ENCODE measurements at places on chromosomes 16 and 17.

DNA sequence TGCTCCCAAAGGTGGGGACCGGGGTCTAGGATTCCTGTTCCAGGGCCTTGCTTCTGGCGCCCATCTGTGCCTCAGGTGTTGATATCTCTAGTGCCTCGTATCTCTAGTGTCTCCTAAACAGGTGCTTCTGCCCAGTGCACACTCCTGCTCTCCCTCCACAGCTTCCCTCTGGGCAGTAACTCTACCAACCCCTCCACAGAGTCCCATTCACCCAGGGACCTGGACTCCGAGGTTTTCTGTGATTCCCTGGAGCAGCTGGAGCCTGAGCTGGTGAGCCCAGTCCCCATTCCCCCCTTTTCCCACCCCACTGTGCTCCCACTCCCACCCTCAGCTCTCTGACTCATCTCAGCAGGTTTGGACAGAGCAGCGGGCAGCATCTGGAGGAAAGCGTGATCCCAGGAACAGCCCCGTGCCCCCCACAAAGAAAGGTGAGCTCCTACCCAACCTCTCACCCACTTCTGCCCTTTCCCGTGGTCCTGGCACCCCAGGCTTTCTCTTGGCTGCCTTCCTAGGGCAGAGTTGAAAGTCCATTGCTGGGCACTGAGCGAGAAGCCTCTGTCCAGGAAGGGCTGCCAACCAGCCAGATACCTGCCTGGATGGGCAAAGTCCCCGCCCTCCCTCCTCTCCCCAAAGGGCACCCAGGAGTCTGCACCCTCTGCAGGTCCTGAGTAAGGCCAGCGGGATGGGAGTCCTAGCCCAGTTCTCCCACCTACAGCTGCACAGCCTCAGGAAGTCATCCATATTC, 2.2 kb downstream of the ACBD4 start:
- DNase-seq = no peak

GRCh38 chr17:320139-320538, 32.5 kb downstream of the RPH3AL start:
- no peak for DNase-seq

- no peak for DNase-seq
Observed at GRCh38 chr17:202501-202951, 21.1 kb upstream of the DOC2B start.

- no peak for DNase-seq
Observed at GRCh38 chr16:1045993-1046911, 26.3 kb upstream of the SSTR5 start.

DNA sequence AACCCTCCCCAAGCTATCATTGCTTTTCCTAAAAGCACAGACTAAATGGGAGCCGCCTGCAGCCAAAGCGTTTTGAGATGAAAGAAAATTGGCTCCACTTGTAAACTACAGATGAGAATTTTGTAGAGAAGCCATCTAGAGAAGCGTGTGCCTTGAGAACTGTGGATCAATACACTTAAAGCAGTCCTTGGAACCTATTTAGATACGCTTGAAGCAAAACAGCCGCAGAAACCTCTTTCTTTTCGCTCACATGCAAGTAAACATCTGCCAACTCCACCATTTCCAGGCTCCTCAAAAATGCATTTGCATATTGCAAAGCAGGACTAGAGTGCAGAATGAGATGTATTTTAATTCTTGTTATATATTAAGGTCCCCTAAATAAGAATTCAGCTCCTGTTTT, 13.1 kb downstream of the KIAA0513 start:
- DNase-seq = no peak

DNA sequence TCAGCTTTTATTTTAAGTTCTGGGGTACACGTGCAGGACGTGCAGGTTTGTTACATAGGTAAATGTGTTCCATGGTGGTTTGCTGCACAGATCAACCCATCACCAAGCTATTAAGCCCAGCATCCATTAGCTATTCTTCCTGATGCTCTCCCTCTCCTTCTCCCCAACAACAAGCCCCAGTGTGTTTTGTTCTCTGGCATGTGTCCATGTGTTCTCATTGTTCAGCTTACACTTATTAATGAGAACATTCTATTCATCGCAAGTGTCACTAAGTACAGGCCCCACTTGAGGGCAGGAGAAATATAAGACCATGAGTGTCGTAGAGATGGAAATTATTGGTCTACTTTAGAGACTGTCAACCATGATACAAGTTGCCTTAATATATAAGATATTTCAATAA, 615.1 kb downstream of the CDH8 start:
- no peak for DNase-seq

- DNase-seq = no peak
Observed at GRCh38 chr17:12734926-12735325, 54.4 kb upstream of the ARHGAP44 start.

- DNase-seq = no peak
Observed at GRCh38 chr16:80938004-80938878, 68.4 kb downstream of the CMC2 start.
